ENCODE measurements at places on chromosomes 2 and 18.
A peak's percentile ranks its signal among the peaks of the same experiment; 100 is the strongest.

- no peak overlapping the region for H3K4me3 ChIP-seq
- H3K4me1 ChIP-seq: no peaks in the 10 kb centered on the region
- no peak for DNase-seq
- H3K27ac ChIP-seq: no peak overlapping the region
- H3K27me3 ChIP-seq: no peaks in the 10 kb centered on the region
These were observed 81.8 kb upstream of the CREB1 start for GRCh38 chr2:207448006-207448405.

- no peak overlapping the region for H3K4me3 ChIP-seq
- no peak for DNase-seq
- no peak overlapping the region for H3K27ac ChIP-seq
- H3K27me3 ChIP-seq: no peaks in the 10 kb centered on the region
These were observed 59.5 kb upstream of the AMMECR1L start for GRCh38 chr2:127945281-127945680.

- no peaks in the 10 kb centered on the region for H3K4me1 ChIP-seq
- DNase-seq: no peak
- no peaks in the 10 kb centered on the region for H3K36me3 ChIP-seq
- H3K27me3 ChIP-seq: no peaks in the 10 kb centered on the region
- no peak overlapping the region for H3K27ac ChIP-seq
These were observed 254.8 kb downstream of the TGIF1 start for GRCh38 chr18:3704556-3705344.

DNA sequence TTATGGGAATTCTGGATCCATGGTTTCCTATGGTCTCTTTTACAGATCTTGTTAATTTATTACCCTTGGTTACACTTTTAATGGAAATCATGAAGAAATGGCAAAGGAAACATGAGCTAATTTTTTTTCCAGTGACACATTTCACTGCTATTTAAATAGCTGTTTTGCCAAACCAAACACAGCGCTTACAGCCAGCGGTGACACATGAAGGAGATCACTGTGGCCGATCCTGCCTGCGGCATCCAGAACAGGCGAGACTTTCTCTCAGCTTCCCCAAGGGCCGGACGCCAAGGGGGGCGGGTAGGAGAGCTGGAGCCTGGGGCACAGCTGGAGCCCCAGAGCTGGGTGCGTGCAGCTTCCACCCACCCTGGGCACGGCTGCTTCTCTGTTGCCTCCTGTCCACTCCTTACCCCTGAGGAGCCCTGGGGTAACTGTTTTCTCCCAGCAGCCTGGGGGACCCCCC is 81.4 kb upstream of the PKDCC start:
- H3K4me1 ChIP-seq: peaks cover 3% of the 10 kb centered on the region
- no peak for DNase-seq
- H3K27me3 ChIP-seq: no peaks in the 10 kb centered on the region
- no peak overlapping the region for H3K4me3 ChIP-seq
- no peak overlapping the region for H3K27ac ChIP-seq
- no peaks in the 10 kb centered on the region for H3K36me3 ChIP-seq

GRCh38 chr2:25309402-25309801 is 32.3 kb downstream of the DNMT3A start:
- H3K27ac ChIP-seq: no peak overlapping the region
- no peak overlapping the region for H3K4me3 ChIP-seq
- no peaks in the 10 kb centered on the region for H3K36me3 ChIP-seq
- H3K27me3 ChIP-seq: no peaks in the 10 kb centered on the region
- peaks cover 23% of the 10 kb centered on the region for H3K4me1 ChIP-seq

GRCh38 chr2:48114256-48114655 is 208.0 kb upstream of the FBXO11 start:
- no peaks in the 10 kb centered on the region for H3K36me3 ChIP-seq
- no peak overlapping the region for H3K4me3 ChIP-seq
- DNase-seq: no peak
- H3K27me3 ChIP-seq: no peaks in the 10 kb centered on the region
- no peak overlapping the region for H3K27ac ChIP-seq

- H3K27ac ChIP-seq: no peak overlapping the region
- H3K27me3 ChIP-seq: no peaks in the 10 kb centered on the region
- H3K4me1 ChIP-seq: peaks cover 1% of the 10 kb centered on the region
- H3K4me3 ChIP-seq: no peak overlapping the region
These were observed 54.5 kb downstream of the LYPD1 start for GRCh38 chr2:132615329-132616085.

DNA sequence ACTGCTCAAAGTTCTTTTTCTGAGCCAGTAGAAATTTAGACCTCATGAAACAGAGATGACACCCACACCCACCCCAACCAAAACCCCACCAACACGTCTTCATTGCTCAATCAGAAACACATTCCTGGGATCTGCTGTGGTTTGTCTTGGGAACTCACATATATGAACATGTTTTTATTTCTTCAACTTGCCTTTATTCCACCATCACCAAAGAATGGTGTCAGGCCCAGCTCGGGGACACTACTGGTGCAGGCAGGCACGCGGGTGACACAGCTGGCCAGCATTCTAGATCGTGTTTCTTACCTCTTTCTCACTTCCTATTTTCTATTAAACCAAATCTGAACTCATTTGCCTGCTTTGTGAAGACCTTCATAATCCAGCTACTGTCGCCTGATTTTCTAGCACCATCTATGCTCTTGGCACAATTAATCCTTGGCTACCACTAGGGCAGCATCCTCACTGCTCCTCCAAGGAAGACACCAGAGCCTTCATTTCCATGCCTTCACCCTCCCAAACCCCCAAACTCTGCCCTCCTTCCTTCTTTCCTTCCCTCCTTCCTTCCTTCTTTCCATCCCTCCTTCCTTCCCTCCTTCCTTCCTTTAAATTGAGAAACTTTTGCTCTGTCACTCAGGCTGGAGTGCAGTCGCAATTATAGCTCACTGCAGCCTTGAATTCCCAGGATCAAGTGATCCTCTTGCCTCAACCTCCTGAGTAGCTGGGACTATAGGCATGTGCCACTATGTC is 157.1 kb downstream of the BCL2 start:
- no peak for DNase-seq
- no peaks in the 10 kb centered on the region for H3K27me3 ChIP-seq
- no peak overlapping the region for H3K4me3 ChIP-seq
- H3K36me3 ChIP-seq: no peaks in the 10 kb centered on the region
- no peak overlapping the region for H3K27ac ChIP-seq
- H3K4me1 ChIP-seq: no peaks in the 10 kb centered on the region

- H3K36me3 ChIP-seq: no peaks in the 10 kb centered on the region
- no peak overlapping the region for H3K4me3 ChIP-seq
- H3K27ac ChIP-seq: no peak overlapping the region
- DNase-seq: no peak
- H3K27me3 ChIP-seq: no peaks in the 10 kb centered on the region
- 0 out of 2 replicates have a peak, but pooled peaks cover 1% of the 10 kb centered on the region for H3K4me1 ChIP-seq
These were observed 13.5 kb downstream of the ALPK2 start for GRCh38 chr18:58615140-58616132.

DNA sequence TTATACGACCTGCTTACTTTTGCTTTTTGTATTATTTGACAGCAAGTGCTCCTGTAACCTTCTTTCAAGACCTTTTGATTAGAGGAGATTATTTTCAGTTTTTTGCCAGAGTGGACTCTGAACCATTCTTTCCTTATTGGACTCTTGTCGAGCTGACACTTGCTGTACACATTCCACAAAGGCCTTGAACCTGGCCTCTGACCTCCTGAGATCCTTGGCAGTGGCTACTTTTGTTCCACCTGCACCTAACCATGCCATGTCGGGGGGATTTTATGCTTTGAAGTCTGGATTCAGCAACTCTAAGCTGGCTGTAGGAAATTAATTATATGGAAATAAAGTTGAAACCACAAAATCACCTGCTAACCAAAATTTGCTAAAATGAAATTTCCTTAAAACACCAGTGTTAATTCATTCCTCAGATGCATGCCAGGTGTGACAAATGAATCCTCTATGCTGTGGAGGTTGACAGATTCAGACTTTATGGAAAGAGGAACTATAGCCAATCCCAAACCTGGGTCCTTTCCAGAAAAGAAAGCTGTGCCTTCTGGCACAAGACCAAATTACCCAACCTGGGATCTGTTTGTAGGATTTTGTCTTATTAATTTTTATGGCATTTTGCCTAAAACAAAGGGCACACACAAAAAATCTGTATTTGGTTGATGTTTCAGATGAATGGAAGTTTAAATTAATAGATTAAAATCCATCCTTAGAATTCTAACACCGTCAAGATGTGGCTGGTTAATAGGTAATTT is 110.4 kb downstream of the CDC42EP3 start:
- no peaks in the 10 kb centered on the region for H3K27me3 ChIP-seq
- no peaks in the 10 kb centered on the region for H3K4me1 ChIP-seq

- no peaks in the 10 kb centered on the region for H3K36me3 ChIP-seq
- no peak overlapping the region for H3K27ac ChIP-seq
- H3K27me3 ChIP-seq: no peaks in the 10 kb centered on the region
- H3K4me1 ChIP-seq: no peaks in the 10 kb centered on the region
- DNase-seq: no peak
These were observed 37.7 kb downstream of the FBXO48 start for GRCh38 chr2:68429311-68429826.

- DNase-seq: no peak
- no peak overlapping the region for H3K4me3 ChIP-seq
- H3K27me3 ChIP-seq: no peaks in the 10 kb centered on the region
These were observed 134.4 kb downstream of the FIGN start for GRCh38 chr2:163601377-163601776.

DNA sequence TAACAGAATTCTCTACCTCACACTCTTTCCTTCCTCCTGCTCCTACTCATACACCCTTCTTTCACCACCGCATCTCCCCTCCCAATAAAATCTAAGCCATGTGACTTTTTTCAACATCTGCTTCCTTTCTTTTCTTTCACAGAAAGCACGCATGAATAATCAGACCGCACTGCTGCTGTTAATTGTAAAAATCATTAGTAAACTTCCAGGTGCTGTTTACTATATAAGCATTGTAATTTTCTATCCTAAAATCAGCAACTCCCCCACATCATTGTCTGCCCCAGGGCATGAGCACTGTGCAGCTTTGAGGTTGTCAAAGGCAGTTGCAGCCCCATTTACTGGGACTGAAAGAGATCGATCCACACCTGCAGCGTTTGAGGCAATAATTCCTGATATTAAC is 782.6 kb upstream of the ID2 start:
- peak overlapping the region; percentile 21 for H3K27ac ChIP-seq
- peaks cover 3% of the 10 kb centered on the region for H3K4me1 ChIP-seq
- no peak overlapping the region for H3K4me3 ChIP-seq
- DNase-seq: no peak
- H3K27me3 ChIP-seq: no peaks in the 10 kb centered on the region

GRCh38 chr2:123648956-123649355 is 376.1 kb upstream of the CNTNAP5 start:
- no peak overlapping the region for H3K4me3 ChIP-seq
- H3K4me1 ChIP-seq: no peaks in the 10 kb centered on the region
- no peaks in the 10 kb centered on the region for H3K27me3 ChIP-seq
- DNase-seq: no peak

DNA sequence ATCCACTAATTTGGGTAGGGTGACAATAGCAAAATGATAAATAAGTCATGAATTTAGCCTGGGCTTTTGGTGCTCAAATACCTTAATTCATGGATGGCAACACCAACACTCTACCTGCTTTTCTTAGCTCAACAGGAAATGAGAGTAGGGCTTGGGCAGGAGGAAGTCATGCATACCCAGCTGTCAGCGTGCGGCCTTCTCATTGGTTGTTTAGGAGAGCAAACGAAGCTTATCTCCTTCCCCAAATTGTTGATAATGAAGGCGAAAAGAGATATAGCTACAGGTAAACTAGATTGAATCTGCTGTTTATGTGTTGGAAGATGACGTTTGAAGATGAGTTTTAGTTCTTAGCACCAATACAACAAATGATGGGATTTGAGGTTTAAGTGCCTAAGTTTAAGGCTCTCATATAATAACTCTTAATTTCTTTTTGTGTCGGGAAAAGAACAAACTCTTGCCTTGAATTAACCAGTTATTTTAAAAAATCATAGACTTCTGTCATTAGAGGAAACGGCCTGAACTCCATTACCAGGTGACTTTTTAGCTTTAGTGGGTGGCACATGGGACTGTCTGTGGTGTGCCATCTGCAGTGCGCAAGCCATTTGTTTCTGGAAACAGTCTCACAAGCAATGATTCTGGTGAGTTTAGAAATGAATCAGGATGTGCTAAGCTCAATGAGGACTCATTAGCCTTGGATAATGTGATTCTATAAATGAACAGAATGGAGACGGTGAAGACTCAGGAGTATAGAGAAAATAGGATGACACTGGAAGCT is 19.8 kb downstream of the MAP4K4 start:
- no peaks in the 10 kb centered on the region for H3K27me3 ChIP-seq
- no peak for DNase-seq
- H3K4me3 ChIP-seq: no peak overlapping the region

GRCh38 chr2:197191177-197191939 is 119.2 kb downstream of the ANKRD44 start:
- H3K4me3 ChIP-seq: no peak overlapping the region
- H3K27me3 ChIP-seq: no peaks in the 10 kb centered on the region
- H3K36me3 ChIP-seq: no peaks in the 10 kb centered on the region
- no peaks in the 10 kb centered on the region for H3K4me1 ChIP-seq
- no peak for DNase-seq

GRCh38 chr2:101842471-101842870 is 145.0 kb downstream of the MAP4K4 start:
- H3K27me3 ChIP-seq: no peaks in the 10 kb centered on the region
- no peak overlapping the region for H3K4me3 ChIP-seq
- peaks cover 10% of the 10 kb centered on the region for H3K36me3 ChIP-seq
- H3K4me1 ChIP-seq: no peaks in the 10 kb centered on the region
- no peak overlapping the region for H3K27ac ChIP-seq

- no peaks in the 10 kb centered on the region for H3K4me1 ChIP-seq
- no peaks in the 10 kb centered on the region for H3K27me3 ChIP-seq
- DNase-seq: no peak
- H3K4me3 ChIP-seq: no peak overlapping the region
- no peak overlapping the region for H3K27ac ChIP-seq
- no peaks in the 10 kb centered on the region for H3K36me3 ChIP-seq
These were observed 51.0 kb upstream of the ID2 start for GRCh38 chr2:8630676-8631464.

GRCh38 chr2:67777010-67777409 is 285.8 kb downstream of the C1D start:
- H3K27me3 ChIP-seq: no peaks in the 10 kb centered on the region
- H3K27ac ChIP-seq: no peak overlapping the region
- no peaks in the 10 kb centered on the region for H3K36me3 ChIP-seq
- no peaks in the 10 kb centered on the region for H3K4me1 ChIP-seq

GRCh38 chr2:122081751-122082150 is 326.3 kb downstream of the TSN start:
- H3K4me1 ChIP-seq: no peaks in the 10 kb centered on the region
- no peak for DNase-seq
- no peak overlapping the region for H3K4me3 ChIP-seq
- no peaks in the 10 kb centered on the region for H3K36me3 ChIP-seq

DNA sequence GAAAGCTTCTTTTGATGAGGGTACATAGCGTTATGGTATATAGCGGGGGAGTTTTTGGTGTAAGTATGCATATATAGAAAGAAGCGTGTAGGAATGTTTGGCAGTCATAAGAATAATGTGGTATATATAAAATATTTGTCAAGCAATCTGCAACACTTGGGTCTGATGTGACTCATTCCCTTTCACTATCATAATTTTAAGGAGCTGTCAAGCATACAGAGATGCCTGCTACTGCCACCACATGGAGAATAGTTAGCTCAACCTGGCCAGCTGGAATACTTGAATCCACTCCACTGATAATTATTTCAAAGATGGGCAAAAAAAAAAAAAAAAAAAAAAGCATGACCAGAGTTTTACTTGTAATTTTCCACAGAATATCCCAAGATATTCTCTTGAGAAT is 559.8 kb upstream of the REG3G start:
- DNase-seq: no peak
- no peak overlapping the region for H3K4me3 ChIP-seq
- H3K27ac ChIP-seq: no peak overlapping the region
- no peaks in the 10 kb centered on the region for H3K36me3 ChIP-seq
- H3K4me1 ChIP-seq: no peaks in the 10 kb centered on the region
- no peaks in the 10 kb centered on the region for H3K27me3 ChIP-seq

- no peaks in the 10 kb centered on the region for H3K27me3 ChIP-seq
- H3K27ac ChIP-seq: no peak overlapping the region
- H3K36me3 ChIP-seq: no peaks in the 10 kb centered on the region
- H3K4me1 ChIP-seq: 0 out of 2 replicates have a peak, but pooled peaks cover 2% of the 10 kb centered on the region
These were observed 144.8 kb upstream of the TACR1 start for GRCh38 chr2:75344146-75344545.
